Right renal cortex interstitium (tissue), 3 donors: ENCODE measurements at places on chromosomes 1 and 21. TPM values are rescaled to one million over a fixed set of nuclear protein-coding genes. Genes with fewer than 3 reads are reported as not detected.

- DNase-seq = no peak
Measured at GRCh38 chr1:26156285-26157038, 2.4 kb upstream of the FAM110D start.

GRCh38 chr1:214102907-214103306 is 115.1 kb downstream of the PROX1 start:
- no peak for DNase-seq

- DNase-seq = no peak
Measured at GRCh38 chr1:110047463-110047862, 13.0 kb downstream of the STRIP1 start.

GRCh38 chr1:68016381-68016780 is 34.0 kb downstream of the DIRAS3 start:
- no peak for DNase-seq

GRCh38 chr1:53286955-53287354 is 40.9 kb downstream of the LRP8 start:
- no peak for DNase-seq

DNA sequence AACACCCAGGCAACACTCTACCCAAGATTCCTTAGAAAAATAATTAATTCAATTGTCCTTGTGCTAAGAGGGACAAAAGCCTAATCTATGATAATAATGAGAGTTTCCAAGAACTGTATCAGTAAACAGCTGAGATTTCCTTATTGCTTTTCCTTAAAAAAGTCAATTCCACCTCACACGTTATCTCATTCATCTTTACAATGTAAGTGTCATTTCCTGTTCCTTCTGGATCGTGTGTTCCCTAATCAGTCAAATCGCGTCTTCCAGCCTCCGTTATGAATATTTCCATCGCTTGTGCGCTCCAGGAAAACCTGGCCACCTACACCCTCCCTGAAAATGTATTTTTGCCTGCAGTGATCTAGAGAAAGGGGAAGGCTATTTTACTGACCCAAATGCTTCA is 23.9 kb upstream of the CLDN17 start:
- no peak for DNase-seq

DNA sequence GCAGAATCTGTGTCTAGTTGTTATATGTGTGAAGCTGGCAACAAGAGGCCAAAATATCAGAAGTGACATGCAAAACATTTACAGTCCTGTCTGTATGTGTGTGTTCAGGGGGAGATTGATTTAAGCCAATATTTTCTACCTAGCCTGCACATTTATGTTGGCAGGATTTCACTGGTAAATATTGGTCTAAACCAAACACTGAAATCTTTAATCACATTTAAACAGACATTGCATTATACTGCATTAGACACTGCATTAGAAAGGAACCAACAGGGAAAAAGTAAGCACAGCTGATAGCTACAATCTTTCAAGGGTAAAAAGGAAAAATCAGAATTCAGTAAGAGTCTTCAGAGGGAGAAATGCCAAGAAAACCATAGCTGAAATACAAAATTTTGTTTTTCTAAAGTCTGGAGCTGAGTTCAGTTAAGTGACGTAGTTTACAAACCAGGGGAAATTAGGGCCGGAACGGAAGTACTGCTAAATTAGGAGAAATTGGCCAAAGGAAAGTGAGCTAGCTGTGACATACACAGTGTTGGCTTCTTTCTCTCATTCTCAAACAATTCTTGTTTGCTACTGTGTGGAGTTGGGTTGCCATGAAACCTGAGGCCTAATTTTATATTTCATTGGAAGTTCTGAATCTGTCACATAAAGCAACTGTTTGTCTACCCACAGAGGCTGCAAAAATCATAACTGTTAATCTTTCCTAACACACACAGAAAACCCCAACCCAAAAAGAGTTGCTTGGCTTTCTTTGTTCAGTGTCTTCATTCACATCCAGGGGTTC is 217.3 kb upstream of the SGIP1 start:
- no peak for DNase-seq

GRCh38 chr21:23817337-23817736 is 1789.9 kb downstream of the MRPL39 start:
- no peak for DNase-seq

GRCh38 chr1:30403061-30403645 is 320.2 kb downstream of the MATN1 start:
- no peak for DNase-seq

DNA sequence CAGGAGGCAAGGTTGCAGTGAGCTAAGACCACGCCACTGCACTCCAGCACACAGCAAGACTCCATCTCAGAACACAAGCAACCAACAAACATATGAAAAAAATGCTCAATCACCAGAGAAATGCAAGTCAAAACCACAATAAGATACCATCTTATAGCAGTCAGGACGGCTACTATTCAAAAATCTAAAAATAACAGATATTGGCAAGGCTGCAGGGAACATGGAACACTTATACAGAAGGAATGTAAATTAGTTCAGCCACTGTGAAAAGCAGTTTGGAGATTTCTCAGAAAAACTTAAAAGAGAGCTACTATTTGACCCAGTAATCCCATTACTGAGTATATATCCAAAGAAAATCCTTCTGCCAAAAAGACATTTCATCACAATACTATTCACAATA is 27.6 kb upstream of the POGK start:
- DNase-seq = no peak

DNA sequence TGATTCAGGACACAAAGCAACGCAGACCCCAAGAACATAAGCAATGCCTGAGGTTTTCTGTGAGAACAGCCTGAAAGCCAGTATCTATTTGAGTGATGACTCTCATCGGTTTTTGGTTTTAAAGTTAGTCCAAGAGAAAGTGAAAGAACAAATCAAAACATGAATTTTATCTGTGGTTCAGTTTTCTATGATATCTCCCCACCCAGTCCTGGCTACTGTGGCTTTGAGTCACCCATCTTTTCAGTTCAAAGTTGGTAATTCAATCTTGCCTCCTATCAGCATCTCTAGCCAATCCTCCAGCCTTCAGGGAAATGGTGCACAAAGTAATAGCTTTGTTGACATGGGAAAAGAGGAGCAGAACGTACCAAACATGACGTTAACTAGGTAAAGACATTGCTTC is 40.5 kb upstream of the KRTAP19-8 start:
- DNase-seq = no peak

DNA sequence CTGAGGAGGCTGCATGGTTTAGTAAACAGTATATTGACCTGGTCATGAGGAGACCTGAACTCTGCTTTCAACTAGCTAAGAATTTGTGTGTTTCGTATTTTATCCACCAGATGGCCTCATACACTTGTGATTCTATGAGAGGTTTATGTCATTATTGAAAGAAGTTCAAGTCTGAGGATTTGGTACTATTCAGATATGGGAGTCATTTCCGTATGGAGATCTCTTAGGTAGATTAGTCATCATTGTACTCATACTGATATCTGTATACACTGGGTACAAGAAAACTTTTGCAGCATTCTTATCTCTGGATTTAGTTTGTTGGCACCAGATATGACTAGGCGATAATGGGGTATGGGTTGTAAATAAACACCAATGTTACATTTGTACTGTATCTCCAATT is 26.6 kb downstream of the ATF6 start:
- DNase-seq = peak; percentile 34

- no peak for DNase-seq
Measured at GRCh38 chr1:187794561-187794960, 965.8 kb downstream of the PLA2G4A start.

- no peak for DNase-seq
Measured at GRCh38 chr1:116020668-116021272, 44.5 kb downstream of the SLC22A15 start.

- DNase-seq = no peak
Measured at GRCh38 chr1:43165162-43165561, 6.9 kb downstream of the EBNA1BP2 start.

- no peak for DNase-seq
Measured at GRCh38 chr1:228101994-228102790, 933 bp downstream of the C1orf35 start.

GRCh38 chr1:156889802-156890580 is 3.5 kb upstream of the PEAR1 start:
- DNase-seq = no peak

Gene AMIGO1
- 8.8 TPM for polyA plus RNA-seq

Gene LAMC1
- 290 TPM for polyA plus RNA-seq

Gene RUNX1
- 2.2 TPM for polyA plus RNA-seq

Gene WDR64
- 0.42 TPM for polyA plus RNA-seq

Gene ITGB2
- 16.0 TPM for polyA plus RNA-seq

Gene UTS2
- not detected for polyA plus RNA-seq

Gene GPR89B
- polyA plus RNA-seq = 56.5 TPM

Gene HENMT1
- 12.3 TPM for polyA plus RNA-seq
